ENCODE measurements at places on chromosomes 16 and 17. TPM values are rescaled to one million over a fixed set of nuclear protein-coding genes. Genes with fewer than 3 reads are reported as not detected.

DNA sequence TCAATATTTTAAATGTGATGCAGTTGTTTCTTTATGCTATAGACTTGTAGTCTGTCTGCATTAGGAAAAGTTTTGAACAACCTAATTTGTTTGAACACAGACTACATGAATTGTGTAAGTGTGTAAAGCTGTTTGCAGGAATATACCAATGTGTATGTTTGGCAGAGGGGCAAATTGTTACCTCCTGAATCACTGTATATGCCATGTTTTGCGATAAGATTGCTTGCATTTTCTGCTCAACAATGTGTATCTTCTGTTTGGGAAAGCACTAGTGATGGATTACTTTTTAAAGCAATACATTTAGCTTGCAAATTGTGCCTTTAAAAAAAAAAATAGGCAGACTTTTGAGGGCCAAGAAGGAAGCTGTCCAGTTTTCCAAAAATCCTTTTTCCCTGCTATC, 14.6 kb downstream of the RBBP6 start:
- H3K4me1 ChIP-seq, result no peaks in the 10 kb centered on the region
- no peak overlapping the region for H3K27ac ChIP-seq
- H3K36me3 ChIP-seq, result peaks cover 28% of the 10 kb centered on the region
- no peak for DNase-seq

Gene CHTF8
- 52.0 TPM for total RNA-seq

Gene KRTAP17-1
- total RNA-seq, result not detected

Gene HOXB9
- not detected for total RNA-seq

Gene HNF1B
- total RNA-seq, result 1.6 TPM

DNA sequence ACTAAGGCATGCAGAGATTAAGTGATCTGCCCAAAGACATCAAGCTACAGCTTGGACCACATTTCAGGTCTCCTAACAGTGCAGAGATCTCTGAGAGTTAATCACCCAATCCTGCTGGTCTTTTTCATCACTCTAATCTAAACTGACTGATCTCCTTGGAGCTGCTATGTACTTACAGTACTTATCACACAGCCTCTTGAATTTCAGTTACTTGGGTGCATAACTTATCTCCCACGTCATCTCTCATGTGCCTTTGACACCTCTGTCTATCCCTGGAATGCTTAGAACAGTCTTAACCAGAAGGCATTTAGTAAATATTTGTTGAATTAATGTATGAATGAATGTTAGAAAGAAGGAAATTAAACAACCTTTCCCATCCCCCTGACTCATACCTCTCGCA, 139.0 kb downstream of the SNX11 start:
- H3K4me1 ChIP-seq, result no peaks in the 10 kb centered on the region
- H3K36me3 ChIP-seq, result no peaks in the 10 kb centered on the region
- no peak overlapping the region for H3K27ac ChIP-seq
- H3K4me3 ChIP-seq, result no peak overlapping the region
- no peaks in the 10 kb centered on the region for H3K27me3 ChIP-seq

Gene STAT5A
- 13.7 TPM for total RNA-seq

DNA sequence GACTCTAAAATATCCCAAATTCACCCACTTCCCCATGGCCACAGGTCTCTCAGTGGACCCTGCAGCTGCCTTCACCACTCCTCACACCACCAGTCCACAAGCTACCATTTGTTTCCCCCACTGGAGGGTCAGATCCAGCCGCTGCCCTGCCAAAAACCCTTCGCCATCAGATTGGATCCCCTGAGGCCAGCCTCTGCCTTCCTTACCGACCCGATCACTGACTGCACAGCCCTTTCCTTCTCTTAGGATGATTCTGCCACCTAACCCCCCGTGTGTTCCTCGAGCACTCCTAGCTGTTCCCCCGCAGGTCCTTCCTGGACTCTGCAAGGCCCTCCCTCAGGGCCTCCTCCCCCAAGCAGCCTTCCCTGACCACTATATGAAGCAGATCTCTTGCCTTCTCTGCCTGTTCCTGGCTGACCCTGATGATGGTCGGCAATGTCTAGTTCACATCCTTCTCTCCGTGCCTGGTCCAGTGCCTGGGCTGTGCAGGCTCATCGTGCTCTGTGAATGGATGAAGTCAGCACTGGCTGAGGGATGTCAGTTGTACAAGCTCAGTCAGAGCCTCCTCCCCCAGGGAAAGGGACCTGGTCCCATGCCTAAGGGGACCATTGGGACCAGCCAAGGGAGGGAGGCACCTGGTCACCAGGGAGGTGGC, 46.0 kb downstream of the CPNE2 start:
- peaks cover 9% of the 10 kb centered on the region for H3K4me1 ChIP-seq
- H3K36me3 ChIP-seq, result no peaks in the 10 kb centered on the region
- no peak for DNase-seq
- H3K27ac ChIP-seq, result no peak overlapping the region

DNA sequence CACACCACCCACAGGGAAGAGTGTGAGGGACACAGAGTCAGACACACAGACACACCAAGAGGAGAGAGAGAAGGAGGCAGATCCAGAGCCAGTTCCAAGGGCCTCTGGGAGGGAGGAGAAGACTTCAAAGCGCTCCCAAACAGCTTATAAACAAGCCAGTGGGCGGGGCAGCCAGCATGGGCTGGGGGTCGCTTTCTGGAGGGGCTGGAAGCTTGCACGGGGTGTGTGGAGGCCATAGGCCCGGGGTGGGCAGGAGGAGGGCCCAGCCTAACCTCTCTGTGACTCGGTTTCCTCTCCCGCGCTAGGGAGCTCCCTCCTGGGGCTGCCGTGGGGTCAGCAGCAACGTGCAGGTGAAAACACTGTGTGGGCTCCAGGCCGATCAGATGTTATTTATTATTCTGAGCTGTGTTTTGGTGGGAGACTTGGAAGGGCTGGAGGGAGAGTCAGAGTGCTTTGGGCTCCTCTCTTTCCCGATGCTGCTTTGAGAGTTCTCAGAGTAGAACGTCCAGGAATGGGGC, 2.5 kb upstream of the WFIKKN2 start:
- H3K4me1 ChIP-seq, result peaks cover 5% of the 10 kb centered on the region
- no peak overlapping the region for H3K27ac ChIP-seq
- H3K36me3 ChIP-seq, result no peaks in the 10 kb centered on the region
- H3K27me3 ChIP-seq, result no peaks in the 10 kb centered on the region
- no peak overlapping the region for H3K4me3 ChIP-seq

Gene LAT
- total RNA-seq, result 1.3 TPM

GRCh38 chr17:7611635-7612293, 2.9 kb downstream of the FXR2 start:
- H3K4me3 ChIP-seq, result no peak overlapping the region
- H3K4me1 ChIP-seq, result peaks cover 24% of the 10 kb centered on the region
- DNase-seq, result no peak
- H3K27ac ChIP-seq, result peak overlapping the region; percentile 25
- no peaks in the 10 kb centered on the region for H3K27me3 ChIP-seq

Gene KRT20
- not detected for total RNA-seq

- no peak overlapping the region for H3K4me3 ChIP-seq
- H3K4me1 ChIP-seq, result no peaks in the 10 kb centered on the region
- no peak overlapping the region for H3K27ac ChIP-seq
Observed at GRCh38 chr17:57294101-57294500, 37.8 kb downstream of the MSI2 start.

GRCh38 chr17:32152130-32152529, 9.8 kb downstream of the RHOT1 start:
- H3K4me1 ChIP-seq, result peaks cover 10% of the 10 kb centered on the region
- DNase-seq, result no peak
- H3K4me3 ChIP-seq, result no peak overlapping the region
- H3K27ac ChIP-seq, result peak overlapping the region; percentile 45
- no peaks in the 10 kb centered on the region for H3K27me3 ChIP-seq

- DNase-seq, result no peak
- H3K27me3 ChIP-seq, result no peaks in the 10 kb centered on the region
- no peak overlapping the region for H3K4me3 ChIP-seq
- H3K4me1 ChIP-seq, result peaks cover 40% of the 10 kb centered on the region
Observed at GRCh38 chr17:77376795-77377709, 236.3 kb downstream of the SEC14L1 start.

DNA sequence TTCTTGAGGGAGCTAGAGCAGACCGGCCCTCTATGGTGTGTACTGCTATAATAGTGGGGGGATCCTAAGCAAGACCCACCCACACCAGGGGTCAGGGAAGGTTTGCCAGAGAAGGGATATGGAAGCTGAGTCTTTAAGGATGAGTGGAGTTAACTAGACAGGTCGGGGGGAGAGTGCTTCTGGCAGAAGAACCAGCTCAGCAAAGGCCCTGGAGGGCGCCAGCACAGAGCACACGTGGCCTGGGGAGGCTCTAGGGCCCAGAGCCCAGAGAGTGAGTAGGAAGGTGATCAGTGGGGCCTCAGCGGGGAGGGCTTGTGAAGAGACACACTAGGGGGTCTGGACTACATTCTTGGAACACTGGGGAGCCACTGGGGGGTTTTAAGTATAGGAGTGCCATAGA, 21.1 kb downstream of the NGFR start:
- peak overlapping the region; percentile 82 for H3K27ac ChIP-seq
- peaks cover 7% of the 10 kb centered on the region for H3K4me1 ChIP-seq
- no peaks in the 10 kb centered on the region for H3K27me3 ChIP-seq
- no peak overlapping the region for H3K4me3 ChIP-seq

Gene CWC25
- total RNA-seq, result 10.0 TPM

GRCh38 chr17:44053125-44053872, 13.2 kb downstream of the LSM12 start:
- no peak for DNase-seq
- H3K4me3 ChIP-seq, result no peak overlapping the region
- H3K27me3 ChIP-seq, result no peaks in the 10 kb centered on the region

Gene SLC6A2
- not detected for total RNA-seq

- peak overlapping the region; percentile 85 for H3K4me3 ChIP-seq
- DNase-seq, result no peak
- H3K4me1 ChIP-seq, result no peaks in the 10 kb centered on the region
- H3K27me3 ChIP-seq, result no peaks in the 10 kb centered on the region
- peak overlapping the region; percentile 19 for H3K27ac ChIP-seq
Observed at GRCh38 chr16:19524356-19524615, 544 bp downstream of the CCP110 start.

DNA sequence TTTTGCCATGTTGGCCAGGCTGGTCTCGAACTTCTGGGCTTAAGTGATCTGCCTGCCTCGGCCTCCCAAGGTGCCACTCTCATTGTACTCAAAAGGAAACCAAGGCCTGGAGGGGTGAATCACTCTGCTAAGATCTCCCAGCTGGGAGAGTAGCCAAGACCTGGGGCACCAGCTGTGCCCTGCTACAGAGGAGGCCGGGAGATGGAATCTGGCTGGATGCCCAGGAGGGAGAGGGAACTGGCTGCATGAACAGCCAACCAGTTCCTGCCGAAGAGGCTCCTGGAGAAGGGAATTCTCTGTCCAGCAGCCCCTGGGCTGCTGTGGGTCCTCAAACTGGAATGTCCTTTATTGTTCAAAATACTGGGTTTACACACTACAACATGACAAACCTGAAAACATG, 238.7 kb upstream of the CIBAR2 start:
- no peaks in the 10 kb centered on the region for H3K27me3 ChIP-seq
- H3K36me3 ChIP-seq, result no peaks in the 10 kb centered on the region
- no peak overlapping the region for H3K27ac ChIP-seq
- no peak overlapping the region for H3K4me3 ChIP-seq
- DNase-seq, result no peak
- peaks cover 9% of the 10 kb centered on the region for H3K4me1 ChIP-seq

DNA sequence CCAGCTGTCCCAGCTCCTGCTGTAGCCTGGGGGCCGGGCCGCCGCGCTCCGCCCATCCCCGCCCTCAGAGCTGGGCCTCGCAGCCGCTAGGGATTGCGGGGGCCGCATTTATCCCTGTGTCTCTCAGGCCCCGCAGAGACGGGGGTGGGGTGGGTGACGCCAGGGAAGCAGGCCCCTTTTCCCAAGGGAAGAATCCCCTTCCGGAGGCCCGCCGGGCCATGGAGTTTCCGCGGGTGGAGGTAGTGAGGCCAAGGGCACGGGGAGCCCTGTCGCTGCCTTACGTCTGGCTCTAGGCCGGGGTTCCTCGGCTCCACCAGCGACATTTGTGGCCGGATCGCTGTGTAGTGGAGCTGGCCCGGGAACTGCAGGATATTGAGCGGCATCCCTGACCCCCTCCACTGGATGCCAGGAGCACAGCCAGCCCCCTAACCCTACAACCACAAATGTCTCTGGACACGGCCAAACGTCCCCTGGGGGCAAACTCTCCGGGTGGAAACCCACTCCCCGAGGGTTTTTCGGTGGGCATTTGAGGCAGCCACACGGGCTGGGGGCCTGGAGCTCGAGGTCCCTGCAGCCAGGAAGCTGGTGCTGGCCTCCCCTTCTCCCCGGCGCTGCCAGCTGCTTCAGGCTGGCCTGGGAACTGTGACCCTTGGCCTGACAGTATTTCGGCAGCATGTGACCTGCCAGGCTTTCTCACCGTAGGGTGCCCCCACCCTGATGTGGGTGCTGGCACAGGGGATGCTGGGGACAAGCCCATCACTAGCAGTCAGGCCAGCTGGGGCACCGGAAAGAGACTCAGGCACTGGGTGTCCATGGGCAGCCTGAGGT, 12.0 kb upstream of the CD300A start:
- H3K4me3 ChIP-seq, result peak overlapping the region; percentile 48
- no peaks in the 10 kb centered on the region for H3K36me3 ChIP-seq
- no peaks in the 10 kb centered on the region for H3K27me3 ChIP-seq
- H3K27ac ChIP-seq, result peak overlapping the region; percentile 94

- H3K27me3 ChIP-seq, result no peaks in the 10 kb centered on the region
- H3K36me3 ChIP-seq, result no peaks in the 10 kb centered on the region
- DNase-seq, result peak; percentile 74
Observed at GRCh38 chr16:88688013-88688778, 1.9 kb upstream of the SNAI3 start.

Gene CDK3
- 1.5 TPM for total RNA-seq

- no peak for DNase-seq
- no peaks in the 10 kb centered on the region for H3K4me1 ChIP-seq
- no peak overlapping the region for H3K4me3 ChIP-seq
Observed at GRCh38 chr17:73174126-73174525, 9.3 kb downstream of the SSTR2 start.

Data from liver (tissue), 10 donors.